Putamen (tissue), 1 donor: ENCODE measurements at places on chromosomes 16 and 17.

DNA sequence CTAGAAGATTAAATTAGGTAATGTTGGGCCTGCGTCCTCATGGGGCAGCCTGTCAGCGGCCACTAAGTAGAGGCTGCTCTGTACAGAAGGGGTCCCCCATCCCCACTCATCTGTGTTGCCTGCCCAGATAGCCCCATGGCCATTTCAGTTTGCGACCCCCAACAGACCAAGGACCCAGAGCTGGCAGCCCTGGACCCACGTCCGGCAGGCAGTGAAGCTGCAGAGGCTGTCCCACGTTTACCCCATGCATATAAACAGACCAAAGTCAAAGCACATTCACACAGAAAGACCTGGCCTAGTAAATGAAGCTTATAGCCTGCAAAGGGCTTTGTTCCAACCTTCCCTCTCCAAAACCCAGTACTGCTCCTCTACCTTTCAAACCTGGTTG, 4.6 kb downstream of the PDF start:
- no peak for DNase-seq

- DNase-seq, result no peak
These were observed 13.5 kb downstream of the NUDT16L1 start for GRCh38 chr16:4706871-4707270.

DNA sequence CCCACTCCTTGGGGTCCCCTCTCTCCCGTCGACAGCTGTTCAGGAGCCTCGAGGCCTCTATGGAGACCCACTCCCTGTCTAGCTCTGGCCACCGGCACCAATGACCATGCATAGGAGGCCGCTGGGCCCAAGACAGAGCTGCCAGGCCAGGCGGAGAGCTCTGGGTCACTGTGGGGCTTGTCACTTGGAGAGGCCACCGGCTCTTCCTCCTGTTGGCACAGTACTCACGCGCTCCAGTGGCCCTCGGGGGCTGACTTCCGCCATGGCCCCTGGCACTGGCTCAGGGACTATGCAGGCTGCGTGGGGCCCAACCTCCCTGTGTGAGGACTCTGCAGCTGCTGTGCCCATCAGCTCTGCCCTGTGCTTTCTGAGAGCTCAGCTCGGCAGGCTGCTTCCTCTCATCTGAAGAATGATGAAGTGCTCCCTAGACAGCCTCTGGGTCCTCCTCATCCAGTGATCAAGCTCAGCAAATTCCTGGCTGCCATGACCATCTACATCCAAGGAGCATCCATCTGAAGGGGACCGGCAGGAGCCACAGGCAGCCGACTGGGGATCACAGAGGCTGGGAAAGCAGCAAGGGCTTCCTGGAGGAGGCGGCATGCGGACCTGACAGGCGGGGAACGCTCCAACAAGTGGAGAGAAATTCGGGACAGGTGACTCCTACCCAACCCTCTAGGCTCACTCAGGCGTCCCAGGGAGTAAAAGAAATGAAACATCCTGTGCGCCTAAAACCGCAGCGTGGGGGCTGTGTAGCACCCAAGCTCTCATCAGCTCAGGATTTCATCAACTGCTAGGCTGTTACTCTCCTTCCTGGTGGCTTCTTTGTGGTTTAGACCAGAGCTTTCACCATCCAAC, 16.8 kb downstream of the GALNS start:
- DNase-seq, result peak; percentile 34

DNA sequence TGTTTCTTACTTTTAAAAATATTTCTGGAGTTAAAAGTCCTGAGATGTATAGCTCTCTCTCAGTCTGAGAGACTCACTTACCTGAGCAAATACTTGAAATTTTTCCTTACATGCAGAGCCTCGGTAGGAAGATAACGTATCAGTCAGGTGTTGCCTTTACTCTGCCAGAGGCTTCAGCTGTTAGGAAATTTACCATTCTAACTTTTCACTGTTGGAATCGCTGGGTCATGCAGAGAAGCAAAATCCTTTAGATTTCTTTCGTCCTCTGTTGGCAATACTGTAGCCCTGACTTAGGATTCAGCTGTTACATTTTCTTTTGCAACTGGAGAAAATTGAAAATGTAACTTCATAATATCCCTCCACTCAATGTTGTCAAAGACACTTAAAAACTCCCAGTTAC, 20.0 kb upstream of the KCNJ16 start:
- DNase-seq, result no peak

DNA sequence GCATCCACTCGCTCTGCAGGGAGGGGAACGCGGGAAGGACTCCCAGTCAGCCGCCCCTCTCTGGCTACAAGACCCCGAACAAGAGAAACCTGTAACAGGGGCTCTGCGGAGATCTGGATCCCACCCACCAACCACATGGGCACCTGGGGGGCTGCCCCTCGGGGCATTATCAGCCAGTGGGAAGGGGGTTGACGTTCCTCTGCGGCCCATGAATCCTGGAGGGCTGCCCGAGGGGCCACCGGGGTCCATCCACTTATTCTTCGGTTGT, 1.8 kb upstream of the PCGF2 start:
- no peak for DNase-seq

- no peak for DNase-seq
These were observed 429.0 kb downstream of the MAF start for GRCh38 chr16:79171504-79171903.

- DNase-seq, result no peak
These were observed 1329.9 kb upstream of the GOT2 start for GRCh38 chr16:60064026-60064425.

GRCh38 chr16:74623839-74624235, 16.9 kb upstream of the GLG1 start:
- no peak for DNase-seq
